CD4-positive, CD25-positive, alpha-beta regulatory T cell (primary cell): ENCODE measurements at places on chromosomes 2 and 18. TPM values are rescaled to one million over a fixed set of nuclear protein-coding genes. Genes with fewer than 3 reads are reported as not detected.

- H3K36me3 ChIP-seq = no peaks in the 10 kb centered on the region
- H3K4me1 ChIP-seq = no peaks in the 10 kb centered on the region
- H3K4me3 ChIP-seq = no peak overlapping the region
Observed at GRCh38 chr2:22628906-22629305, 756.1 kb upstream of the KLHL29 start.

The OTX1 gene
- total RNA-seq = not detected

GRCh38 chr2:24850944-24851343 lies 57.7 kb downstream of the CENPO start:
- no peaks in the 10 kb centered on the region for H3K36me3 ChIP-seq
- H3K27ac ChIP-seq = no peak overlapping the region
- H3K4me1 ChIP-seq = no peaks in the 10 kb centered on the region
- no peaks in the 10 kb centered on the region for H3K27me3 ChIP-seq

GRCh38 chr2:21396252-21396651 lies 272.5 kb downstream of the TDRD15 start:
- H3K27me3 ChIP-seq = no peaks in the 10 kb centered on the region
- H3K27ac ChIP-seq = no peak overlapping the region
- no peaks in the 10 kb centered on the region for H3K36me3 ChIP-seq
- DNase-seq = no peak
- H3K4me3 ChIP-seq = no peak overlapping the region
- no peaks in the 10 kb centered on the region for H3K4me1 ChIP-seq

DNA sequence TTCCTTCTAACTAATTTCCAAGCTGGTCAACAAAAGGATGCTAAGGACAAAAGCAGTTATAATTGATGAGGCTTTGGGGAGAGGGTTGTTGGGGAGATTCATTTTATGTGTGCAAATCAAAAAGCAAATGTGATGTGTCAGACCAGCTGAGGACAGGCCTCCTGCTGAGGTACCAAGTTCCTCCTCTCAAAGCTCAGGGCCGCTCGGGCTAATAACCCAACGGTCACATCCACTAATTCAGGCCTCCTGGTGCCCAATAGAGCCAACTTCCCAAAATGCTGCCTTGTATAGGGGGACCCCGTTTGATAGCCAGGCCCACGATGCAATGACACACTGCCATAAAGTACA lies 88.6 kb upstream of the RTN4 start:
- no peak overlapping the region for H3K27ac ChIP-seq
- no peaks in the 10 kb centered on the region for H3K27me3 ChIP-seq
- H3K36me3 ChIP-seq = no peaks in the 10 kb centered on the region
- peaks cover 23% of the 10 kb centered on the region for H3K4me1 ChIP-seq
- no peak for DNase-seq

The CCDC150 gene
- 0.74 TPM for total RNA-seq

- peaks cover 8% of the 10 kb centered on the region for H3K27me3 ChIP-seq
- DNase-seq = no peak
- no peaks in the 10 kb centered on the region for H3K4me1 ChIP-seq
- H3K4me3 ChIP-seq = no peak within 1 kb of the TSS
Observed at GRCh38 chr18:52339891-52340371, at the start of gene DCC. TSS of gene DCC (plus strand) at chr18:52340197. CDS start at chr18:52340788, 591 bp downstream.

The NAT8 gene
- total RNA-seq = not detected

The DNAH7 gene
- total RNA-seq = not detected

DNA sequence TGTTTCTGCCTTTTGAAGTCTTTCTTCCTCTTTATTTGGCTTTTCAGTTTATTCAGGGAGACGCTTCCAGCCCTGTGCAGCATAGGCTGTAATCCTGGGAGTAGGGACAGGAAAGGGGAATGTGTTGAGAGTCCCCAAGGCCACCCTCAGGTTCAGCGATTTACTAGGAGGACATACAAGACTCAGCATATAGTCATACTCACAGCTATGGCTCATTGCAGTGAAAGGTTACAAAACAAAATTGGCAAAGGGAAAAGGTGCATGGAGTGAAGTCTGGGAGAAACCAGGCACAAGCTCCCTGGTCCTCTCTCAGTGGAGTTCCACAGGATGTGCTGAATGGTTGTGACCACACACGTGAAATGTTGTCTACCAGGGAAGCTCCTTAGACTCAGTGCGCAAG lies 49.6 kb upstream of the ZNF638 start:
- H3K4me3 ChIP-seq = no peak overlapping the region
- H3K27me3 ChIP-seq = peaks cover 46% of the 10 kb centered on the region
- H3K4me1 ChIP-seq = peaks cover 7% of the 10 kb centered on the region
- no peak for DNase-seq
- no peak overlapping the region for H3K27ac ChIP-seq

The TRIB2 gene
- 180 TPM for total RNA-seq
